AG08396 (cell line): ENCODE measurements at places on chromosomes 11 and 22.

- DNase-seq: no peak
Measured at GRCh38 chr11:20912922-20913512, 243.6 kb downstream of the NELL1 start.

DNA sequence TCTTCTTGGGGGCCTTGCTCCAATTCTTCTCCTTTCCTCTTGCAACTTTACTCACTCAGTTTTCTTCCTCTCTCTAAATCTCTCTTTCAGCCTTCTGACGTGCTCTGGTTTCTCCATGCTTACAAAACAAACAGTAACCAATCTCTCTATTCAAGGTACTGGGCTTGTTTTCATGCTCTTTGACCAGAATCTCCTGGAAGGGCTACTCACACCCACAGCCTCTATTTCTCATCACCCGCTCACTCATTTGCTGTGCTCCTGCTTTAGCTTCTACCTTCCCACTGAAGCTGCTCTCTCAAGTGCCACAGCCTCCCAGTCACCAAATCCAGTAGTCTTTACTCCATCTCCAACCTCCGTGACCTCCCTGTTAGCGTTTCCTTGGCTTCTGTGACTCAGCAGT lies 60.4 kb downstream of the SERGEF start:
- DNase-seq: no peak

- DNase-seq: peak; percentile 95
Measured at GRCh38 chr22:41448189-41448808, 1.7 kb upstream of the TOB2 start.

GRCh38 chr22:49667236-49667635 lies 160.4 kb downstream of the BRD1 start:
- no peak for DNase-seq

DNA sequence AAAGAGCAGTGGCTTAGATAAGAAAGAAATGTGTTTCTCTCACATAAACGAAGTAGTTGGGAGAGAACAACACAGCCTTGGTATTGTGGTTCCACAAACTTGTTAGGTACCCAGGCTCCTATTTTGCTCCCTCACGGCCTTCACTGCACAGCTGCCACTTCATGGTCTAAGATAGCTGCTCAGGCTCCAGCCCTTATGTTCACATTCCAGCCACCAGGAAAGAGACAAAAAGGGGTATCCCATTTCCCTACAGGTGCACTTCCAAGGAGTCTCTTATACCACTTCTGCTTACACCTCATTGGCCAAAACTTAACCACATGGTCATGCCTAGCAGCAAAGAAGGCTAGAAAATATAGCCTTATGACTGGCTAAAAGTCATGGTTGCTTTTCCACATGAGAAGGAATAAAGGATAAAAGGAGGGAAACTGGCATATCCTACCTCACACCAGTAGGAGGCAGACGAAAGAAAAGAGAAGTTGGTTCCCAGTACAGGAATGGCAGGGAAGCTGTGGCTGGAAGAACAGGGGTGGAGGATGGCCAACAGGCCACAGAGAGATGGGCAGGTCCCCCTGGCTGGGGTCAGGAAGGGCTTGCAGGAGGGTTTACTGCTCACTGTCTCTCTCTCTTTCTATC lies 5.4 kb upstream of the HDHD5 start:
- peak; percentile 34 for DNase-seq

GRCh38 chr11:94673951-94674491 lies 94.1 kb upstream of the AMOTL1 start:
- no peak for DNase-seq

GRCh38 chr11:14417186-14417585 lies 58.2 kb upstream of the RRAS2 start:
- DNase-seq: no peak

- DNase-seq: no peak
Measured at GRCh38 chr11:62999649-63000048, 14.9 kb upstream of the SLC22A6 start.

DNA sequence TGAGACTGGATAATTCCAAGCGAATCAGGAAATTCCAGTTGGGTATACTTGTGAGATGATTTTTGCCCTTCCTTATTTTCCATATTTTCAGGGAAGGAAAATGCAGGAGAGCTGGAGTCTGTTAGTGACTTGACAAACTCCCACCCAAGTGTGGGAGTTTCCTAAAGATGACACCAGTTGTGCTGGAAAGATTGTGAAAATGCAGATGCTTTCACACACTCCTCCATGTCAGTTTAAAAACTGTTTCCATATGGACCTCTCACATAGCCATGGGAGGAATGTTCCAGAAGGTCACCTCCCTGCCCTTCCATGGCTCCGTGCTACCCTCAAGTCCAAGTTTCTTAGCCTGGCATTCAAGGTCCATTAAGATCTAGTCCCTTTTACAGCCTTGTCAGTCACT lies 350.7 kb upstream of the NARS2 start:
- no peak for DNase-seq

DNA sequence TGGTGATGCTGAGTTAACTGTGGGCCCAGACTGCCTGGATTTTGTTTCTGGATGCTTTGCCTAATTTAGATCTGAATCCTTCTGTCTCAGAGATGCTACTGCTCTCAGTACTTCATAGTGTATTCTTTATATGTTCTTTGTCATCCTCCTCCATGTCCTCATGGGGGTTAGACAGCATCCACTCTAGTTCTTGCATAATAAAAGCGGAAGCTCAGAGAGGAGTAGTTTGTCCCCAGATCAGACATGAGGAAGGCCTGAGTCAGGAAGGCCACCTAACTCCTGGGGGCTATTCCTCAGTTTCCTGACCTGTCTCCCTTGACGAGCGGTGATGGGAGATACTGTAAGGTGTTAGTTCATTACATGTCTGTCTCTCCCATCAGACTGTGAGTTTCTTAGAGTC lies 90.2 kb downstream of the SCN3B start:
- DNase-seq: no peak

- DNase-seq: no peak
Measured at GRCh38 chr22:30289980-30290313, 642 bp upstream of the CASTOR1 start.

DNA sequence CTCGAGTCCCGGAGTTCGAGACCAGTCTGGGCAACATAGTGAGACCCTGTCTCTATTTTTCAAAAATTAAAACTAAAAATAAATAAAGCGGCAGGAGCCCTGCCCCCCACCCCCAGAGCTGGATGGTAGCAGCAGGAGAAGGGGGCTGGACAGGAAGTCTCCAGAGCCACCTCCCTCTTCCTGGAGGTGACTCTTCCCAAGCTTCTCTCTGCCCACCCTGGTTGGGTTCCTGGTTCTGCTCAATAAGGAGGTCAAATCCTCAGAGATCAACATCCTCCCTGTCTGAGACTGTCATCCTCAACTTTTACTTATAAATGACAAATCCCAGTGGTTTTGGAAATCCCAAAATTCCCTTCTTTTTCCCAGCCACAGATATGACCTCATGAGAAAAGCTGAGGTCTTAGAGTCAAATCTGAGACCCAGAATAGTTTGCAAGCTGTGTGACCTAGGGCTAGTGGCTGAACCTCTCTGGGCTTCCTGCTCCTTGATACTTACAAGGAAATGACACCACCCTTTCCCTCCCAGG lies 987 bp downstream of the C1QTNF6 start:
- no peak for DNase-seq

GRCh38 chr11:2898366-2899079 lies 12.9 kb upstream of the CDKN1C start:
- peak; percentile 89 for DNase-seq

DNA sequence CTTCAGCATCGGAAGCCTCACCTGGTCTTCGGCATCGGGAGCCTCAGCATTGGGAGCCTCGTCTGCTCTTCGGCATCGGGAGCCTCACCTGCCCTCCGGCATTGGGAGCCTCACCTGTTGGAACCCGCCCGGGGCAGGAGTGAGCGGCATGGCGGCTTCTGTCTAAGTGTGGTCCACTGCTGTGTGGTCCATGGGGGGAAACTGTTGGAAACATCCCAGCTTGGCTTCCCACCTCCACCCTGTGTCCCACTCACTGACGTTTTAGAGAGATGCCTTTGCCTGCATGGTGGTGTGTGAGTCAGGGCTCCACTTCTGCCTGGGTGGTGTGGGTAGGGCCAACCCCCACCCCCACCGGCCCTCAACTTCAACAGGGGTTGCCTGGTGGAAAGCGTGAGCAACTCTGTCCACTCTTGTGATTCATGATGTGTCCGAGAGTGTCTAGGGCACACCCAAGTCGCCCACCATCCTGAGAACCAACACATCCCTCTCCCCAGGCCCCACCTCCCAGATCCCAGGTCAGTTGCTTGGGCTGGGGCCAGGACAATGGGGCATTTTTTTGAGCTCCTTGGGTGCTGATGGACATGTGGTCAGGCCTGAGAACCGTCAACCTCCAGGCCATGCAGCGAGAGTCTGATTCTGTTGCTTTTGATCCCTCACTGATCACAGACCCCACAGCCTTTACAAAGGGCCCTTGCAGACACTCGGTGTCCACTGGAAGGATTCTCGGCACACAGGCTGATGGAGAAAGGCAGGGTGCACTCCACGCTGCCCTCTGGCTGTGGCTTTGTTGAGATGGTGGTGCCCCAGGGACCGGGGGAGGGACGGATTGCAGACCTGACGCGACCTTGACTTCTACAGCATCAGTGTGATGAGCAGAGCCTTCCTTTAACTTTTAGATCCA lies 406.7 kb downstream of the TBC1D22A start:
- peak; percentile 61 for DNase-seq

DNA sequence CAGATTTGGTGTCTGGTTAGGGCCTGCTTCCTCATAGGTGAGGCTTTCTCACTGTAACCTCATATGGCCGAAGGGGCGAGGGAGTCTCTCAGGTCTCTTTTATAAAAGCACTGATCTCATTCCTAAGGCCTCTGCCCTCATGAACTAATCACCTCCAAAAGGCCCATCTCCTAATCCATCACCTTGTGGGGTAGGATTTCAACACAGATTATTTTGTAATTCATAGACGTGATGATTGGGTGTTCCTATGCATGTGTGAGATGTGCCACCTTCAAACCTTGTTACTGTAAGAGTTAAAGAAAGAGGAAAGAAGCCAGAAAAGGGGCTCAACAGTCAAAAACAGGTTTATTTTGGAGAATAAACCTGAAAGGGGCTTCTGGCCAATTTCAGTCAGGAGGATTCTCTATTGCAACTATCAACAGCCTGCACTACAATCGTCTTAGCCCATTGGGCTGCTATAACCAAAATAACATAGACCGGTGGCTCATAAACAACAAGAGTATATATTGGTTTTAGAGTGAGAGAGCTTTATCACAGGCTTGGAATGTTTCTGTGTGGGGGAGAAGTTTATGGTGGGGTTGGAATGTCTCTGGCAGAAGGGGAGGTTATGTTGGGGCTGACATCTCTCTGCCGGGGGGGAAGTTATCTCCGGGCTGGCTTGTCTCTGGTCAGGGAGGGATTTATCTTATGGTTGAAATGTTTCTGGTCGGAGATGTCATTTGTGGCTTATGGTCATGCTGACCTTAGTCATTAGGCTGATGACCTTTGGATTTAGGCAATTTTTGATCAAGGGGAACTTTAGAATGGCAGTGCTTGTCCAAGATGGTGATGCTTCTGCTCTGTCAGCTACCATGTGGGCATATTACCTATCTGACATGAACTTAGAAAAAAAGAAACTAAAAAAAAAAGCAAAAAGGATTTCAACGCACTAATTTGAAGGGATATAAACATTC lies 35.1 kb downstream of the CSF2RB start:
- DNase-seq: no peak

DNA sequence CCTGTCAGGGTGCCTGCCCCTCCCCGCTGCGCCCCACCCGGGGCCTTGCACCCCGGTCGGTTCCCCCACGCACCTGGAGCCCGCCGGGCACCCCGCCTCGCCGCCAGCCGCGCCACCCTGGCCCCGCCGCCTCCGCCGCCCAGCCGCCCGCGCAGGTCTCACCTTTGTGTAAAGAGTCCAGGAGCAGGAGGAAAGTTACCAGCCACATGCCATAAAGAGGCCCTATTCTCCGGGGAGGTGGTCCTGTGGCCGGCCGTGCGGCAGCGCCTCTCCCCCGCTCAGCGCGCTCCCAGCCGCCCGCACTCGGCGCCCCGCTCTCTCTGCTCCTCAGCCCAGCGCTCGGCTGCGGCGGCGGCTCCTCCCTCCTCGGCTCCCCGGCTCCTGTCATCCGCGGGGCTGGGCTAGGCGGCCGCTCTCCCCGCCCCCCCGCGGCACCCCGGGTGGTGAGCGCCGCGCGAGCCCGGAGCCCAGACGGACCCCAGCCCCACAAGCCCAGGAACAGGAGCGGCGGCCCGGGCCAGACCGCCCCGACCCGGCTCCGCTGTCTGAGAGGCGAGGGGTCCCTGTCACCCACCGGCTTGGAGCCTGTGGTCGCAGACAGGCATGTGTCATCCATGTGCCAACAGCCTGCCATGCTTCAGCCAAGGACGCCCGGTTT lies at the start of gene DSCAML1:
DSCAML1 (minus strand) TSS at position 345 of the 658 bp plus-strand sequence; CDS start at position 208, 137 bp downstream.
- DNase-seq: peak; percentile 26

DNA sequence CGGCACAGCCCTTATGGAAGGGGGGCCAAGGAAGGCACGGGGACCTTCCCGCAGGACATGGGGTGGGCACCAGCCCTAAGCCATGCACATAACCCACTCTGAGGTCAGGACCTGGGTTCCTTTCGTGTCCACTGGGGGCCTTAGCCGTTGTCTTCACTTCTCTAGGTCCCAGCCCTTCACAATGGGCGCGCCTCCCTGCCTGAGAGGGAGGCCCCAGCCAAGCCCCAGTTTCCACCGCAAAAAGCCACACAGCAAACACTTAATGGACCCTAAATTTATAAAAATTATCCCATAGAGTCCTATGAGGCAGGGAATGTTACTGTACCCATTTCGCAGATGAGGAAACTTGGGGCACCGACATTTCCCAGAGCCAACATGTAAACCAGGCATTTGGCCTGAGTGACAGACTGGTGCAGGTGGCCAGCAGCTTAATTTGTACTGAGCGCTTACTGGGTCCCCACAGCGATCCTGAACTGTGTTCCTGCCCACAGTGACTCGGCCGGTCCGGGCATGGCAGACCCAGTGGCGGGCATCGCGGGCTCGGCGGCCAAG lies 1.2 kb downstream of the GAS2L1 start:
- DNase-seq: peak; percentile 36

DNA sequence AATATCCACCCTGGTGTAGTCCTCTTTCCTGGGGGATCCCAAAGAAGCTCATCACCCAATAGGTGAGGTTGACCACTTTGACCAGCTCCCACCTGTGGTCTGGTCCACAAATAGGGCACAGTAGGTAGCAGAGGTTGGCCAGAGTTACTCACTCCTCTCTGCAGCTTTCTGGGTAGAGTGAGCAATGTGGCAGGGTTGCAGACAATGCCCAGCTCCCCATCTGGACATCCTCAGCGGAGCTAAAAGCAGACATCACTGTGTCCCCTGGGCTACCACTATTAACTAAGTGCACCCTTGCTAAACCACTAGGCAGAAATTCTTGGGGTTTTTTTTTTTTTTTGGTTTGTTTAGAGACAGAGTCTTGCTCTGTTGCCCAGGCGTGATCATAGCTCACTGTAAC lies 48.4 kb upstream of the TP53I11 start:
- no peak for DNase-seq

DNA sequence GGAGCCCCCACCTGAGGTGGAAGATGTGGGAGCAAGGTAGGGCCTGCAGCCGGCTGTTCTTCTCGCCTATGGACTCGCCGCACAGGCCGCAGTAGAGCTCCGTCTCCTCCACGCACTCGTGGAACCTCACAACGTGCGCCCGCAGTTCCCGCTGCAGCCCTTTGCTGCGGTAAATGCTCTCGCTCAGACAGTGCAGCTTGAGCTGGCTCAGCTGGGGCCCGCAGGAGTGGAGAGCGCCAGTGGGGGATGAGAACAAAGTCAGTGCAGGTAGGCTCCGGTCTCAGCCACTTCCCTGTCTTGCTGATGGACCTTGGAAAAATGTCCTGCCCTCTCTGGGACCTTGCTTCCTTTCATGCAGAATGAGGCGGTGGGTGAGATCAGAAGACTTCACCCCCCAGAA lies 10.2 kb downstream of the RAPSN start:
- no peak for DNase-seq
